HCEC 1CT (cell line): ENCODE measurements at places on chromosomes 13 and 19.
A peak's percentile ranks its signal among the peaks of the same experiment; 100 is the strongest.

DNA sequence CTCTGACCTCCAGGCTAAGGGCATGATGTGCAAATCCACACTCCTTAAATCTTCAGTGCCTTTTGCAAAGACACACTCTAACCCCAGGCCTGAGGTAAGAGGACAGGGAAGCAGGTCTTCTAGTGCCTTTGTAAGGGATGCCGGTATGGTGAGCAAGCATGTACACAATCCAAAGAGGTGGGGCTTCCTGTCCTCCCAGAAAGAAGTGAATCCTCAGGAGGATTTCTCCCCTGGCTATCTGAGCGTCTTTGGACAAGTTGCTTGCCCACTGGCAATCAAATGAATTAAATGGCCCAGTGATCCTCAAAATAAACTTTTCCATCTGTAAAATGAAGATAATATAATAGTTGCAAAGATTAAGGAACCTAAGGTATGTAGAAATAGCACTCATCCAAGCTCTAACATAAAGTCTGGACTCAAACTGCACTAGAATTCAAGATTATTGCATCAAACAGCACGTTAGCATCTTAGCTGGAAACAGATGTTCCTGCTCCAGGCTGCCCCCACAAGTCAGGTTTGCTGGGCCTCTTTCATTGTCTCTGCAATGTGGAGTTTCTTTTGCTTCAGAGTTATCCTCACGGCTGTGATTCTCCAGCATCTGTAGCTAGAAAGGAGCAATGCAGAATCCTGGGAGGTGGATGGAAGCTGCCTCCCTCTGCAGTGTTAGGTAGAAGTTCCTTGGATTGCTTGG, 249.6 kb downstream of the TSHZ3 start:
- DNase-seq = no peak

GRCh38 chr13:112969692-112970338, 801 bp downstream of the MCF2L start:
- no peak for DNase-seq

DNA sequence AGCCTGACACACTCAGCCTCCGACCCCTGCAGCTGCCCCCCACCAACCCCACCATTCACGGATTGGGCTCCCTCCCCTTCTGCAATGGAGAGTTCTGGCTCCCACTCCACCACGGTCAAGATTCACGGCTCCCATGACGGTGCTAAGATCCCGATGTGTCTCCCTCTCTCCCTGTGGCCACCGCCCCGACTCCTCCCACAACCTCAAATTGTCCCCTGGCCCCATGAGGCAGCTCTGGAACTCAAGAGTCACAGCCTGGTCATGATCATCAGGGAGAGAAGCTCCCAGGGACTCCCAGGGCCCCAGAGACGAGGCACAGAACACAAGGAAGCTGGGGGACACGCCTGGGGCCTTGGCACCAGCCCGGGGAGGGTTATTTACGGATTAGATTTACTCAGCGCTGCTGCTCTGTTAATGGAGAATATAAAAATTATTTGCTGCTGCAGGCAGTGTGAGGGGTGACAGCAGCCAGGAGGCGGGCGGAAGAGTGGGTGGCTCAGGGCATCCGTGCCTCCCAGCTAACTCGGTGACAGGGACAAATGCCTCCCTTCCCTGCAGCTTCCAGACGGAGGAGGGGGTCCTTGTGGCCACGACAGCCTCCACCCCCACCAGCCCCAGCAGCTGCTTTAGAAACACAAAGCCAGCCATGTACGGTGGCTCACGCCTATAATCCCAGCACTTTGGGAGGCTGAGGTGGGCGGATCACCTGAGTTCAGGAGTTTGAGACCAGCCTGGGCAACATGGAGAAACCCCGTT, 184.2 kb downstream of the PTPRS start:
- no peak for DNase-seq

DNA sequence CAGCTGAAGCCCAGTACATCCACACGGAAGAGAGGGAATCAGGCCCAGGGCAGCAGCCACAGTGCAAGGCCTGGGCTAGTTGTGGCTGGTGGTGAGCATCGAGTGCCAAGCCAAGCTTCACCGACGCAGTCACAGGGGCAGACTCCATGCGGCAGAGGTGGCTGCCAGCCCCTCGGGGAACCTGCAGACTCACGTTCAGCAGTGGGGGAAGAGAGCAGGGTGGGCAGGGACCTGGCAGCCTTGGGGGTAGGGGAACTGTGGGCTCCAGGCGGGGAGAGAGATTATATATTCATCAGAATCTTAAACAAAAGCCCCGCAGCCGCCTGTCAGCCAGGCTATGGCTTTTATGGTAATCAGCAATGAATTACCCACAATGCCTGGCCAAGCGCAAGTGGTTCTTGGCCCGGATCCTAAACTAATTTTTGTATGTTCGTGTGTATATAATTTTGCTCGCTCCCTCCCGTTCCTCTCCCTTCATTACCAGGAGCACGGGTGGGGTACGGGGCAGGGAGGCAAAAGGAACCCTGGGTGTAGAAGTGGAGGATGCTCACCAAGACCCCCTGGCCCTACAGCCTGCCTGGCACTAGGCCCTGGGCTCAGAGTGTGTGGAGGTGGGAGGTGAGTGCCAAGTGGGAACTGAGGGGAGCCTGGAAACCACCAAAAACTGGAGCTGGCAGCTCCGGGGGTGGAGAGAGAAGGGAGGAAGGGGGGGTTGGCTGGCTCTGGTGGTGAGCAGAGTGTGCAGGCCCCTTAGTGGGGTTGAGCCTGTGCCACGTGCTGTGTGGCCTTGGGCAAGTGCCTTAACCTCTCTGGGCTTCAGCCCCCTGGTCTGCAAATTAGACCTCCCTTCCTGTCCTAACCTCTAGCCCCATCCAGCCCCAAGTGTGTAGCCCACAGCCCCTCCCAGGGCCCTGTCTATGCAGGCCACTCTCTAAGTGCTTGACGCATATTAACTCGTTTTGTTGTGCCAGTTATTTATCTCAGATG, 31.9 kb downstream of the PTPRS start:
- DNase-seq = peak; percentile 82

DNA sequence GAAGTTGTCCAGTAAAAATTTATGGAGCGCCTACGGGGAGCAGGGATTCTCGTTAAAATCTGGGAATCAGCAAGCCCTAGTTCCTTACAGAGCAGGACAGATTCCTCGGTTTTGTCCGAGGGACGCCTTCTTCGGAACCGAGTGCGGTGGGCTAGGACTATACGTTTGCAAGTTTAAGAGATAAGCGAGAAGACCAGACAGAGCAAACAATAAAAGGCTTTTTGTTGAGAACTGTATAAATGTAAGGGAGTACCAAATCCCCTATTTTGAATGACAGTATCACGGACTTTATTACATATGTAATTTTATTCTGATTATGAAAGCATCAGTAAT, 971 bp upstream of the ANKRD10 start:
- DNase-seq = peak; percentile 31

- no peak for DNase-seq
These were observed 10.0 kb downstream of the CHAMP1 start for GRCh38 chr13:114324334-114324733.
